ENCODE measurements at places on chromosomes 7 and 10. TPM values are rescaled to one million over a fixed set of nuclear protein-coding genes. Genes with fewer than 3 reads are reported as not detected.

CDC14C gene
- total RNA-seq, result not detected

CABCOCO1 gene
- total RNA-seq, result 0.83 TPM

NACAD gene
- 14.1 TPM for total RNA-seq

SOSTDC1 gene
- total RNA-seq, result 1.2 TPM

- H3K27me3 ChIP-seq, result peaks cover 5% of the 10 kb centered on the region
- no peak for DNase-seq
- H3K36me3 ChIP-seq, result no peaks in the 10 kb centered on the region
Measured at GRCh38 chr10:133129859-133130495, 30.0 kb upstream of the KNDC1 start.
